ENCODE measurements at places on chromosomes 7 and 10. TPM values are rescaled to one million over a fixed set of nuclear protein-coding genes. Genes with fewer than 3 reads are reported as not detected.

Gene THSD7A
- total RNA-seq: 10.1 TPM

GRCh38 chr7:80379034-80379982, 132.6 kb downstream of the GNAT3 start:
- H3K4me3 ChIP-seq: no peak overlapping the region
- no peak for DNase-seq
- no peaks in the 10 kb centered on the region for H3K27me3 ChIP-seq

DNA sequence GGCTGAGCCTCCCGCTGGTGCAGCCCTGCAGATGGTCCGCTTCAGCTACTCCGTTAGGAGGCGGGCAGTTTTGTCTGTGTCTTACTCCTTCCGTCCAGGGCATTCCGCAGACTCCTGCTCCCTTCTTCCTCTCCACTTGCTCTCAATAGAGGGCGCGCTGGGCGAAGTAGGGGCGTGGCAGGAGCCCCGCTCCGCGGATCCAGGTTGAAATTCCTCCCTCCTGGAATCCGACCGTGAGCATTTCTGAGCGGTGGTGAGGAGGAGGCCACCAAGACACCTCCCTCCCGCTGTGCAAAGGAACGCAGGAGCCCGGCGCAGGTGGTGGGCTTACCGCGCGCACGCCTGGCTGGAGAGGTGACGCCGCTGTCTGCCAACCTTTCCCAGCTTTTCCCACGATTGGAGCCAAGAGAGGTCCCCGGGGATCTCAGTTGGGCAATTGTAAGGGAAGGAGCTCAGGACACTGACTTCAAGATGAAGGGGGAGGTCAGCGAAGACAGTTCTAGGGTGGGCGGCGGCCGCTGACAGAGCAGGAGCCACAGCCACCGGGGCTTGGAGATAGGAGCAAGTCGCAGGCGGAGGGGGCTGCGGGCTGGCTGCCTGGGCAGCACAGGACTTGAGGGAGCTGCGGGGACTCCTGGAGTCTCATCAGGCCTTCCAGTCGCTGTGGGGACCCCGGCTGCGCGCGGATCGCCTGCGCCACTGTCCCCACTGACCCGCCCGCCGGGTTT, 1011.3 kb downstream of the XPNPEP1 start:
- no peaks in the 10 kb centered on the region for H3K36me3 ChIP-seq
- no peaks in the 10 kb centered on the region for H3K4me1 ChIP-seq
- H3K4me3 ChIP-seq: no peak overlapping the region
- H3K27me3 ChIP-seq: no peaks in the 10 kb centered on the region
- DNase-seq: no peak

- H3K27me3 ChIP-seq: no peaks in the 10 kb centered on the region
- no peaks in the 10 kb centered on the region for H3K36me3 ChIP-seq
- H3K27ac ChIP-seq: peak overlapping the region; percentile 92
- peaks cover 15% of the 10 kb centered on the region for H3K4me1 ChIP-seq
- DNase-seq: no peak
These were observed 19.8 kb upstream of the COL1A2 start for GRCh38 chr7:94374721-94375566.

DNA sequence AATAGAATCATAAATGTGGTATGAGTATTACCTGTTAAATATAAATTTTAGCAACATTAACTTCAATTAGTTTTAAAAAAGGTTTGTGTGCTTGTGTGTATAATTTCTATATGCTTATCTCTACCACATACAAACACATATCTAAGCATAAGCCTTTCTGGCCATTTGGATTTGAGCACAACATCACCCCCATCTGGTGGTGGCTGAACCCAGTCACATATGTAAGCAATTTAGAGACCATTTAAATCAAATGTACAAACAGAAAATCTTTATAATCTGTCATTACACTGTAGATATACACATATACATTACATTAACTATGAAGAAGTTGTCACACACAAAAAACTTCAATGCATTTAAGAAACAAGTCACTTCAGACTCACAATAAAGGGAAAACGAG, 31.7 kb downstream of the GPR22 start:
- H3K4me1 ChIP-seq: no peaks in the 10 kb centered on the region
- H3K4me3 ChIP-seq: no peak overlapping the region
- DNase-seq: no peak
- no peaks in the 10 kb centered on the region for H3K27me3 ChIP-seq

GRCh38 chr7:80783186-80783677, 135.6 kb downstream of the SEMA3C start:
- H3K36me3 ChIP-seq: no peaks in the 10 kb centered on the region
- peak overlapping the region; percentile 48 for H3K27ac ChIP-seq
- H3K4me1 ChIP-seq: peaks cover 5% of the 10 kb centered on the region

DNA sequence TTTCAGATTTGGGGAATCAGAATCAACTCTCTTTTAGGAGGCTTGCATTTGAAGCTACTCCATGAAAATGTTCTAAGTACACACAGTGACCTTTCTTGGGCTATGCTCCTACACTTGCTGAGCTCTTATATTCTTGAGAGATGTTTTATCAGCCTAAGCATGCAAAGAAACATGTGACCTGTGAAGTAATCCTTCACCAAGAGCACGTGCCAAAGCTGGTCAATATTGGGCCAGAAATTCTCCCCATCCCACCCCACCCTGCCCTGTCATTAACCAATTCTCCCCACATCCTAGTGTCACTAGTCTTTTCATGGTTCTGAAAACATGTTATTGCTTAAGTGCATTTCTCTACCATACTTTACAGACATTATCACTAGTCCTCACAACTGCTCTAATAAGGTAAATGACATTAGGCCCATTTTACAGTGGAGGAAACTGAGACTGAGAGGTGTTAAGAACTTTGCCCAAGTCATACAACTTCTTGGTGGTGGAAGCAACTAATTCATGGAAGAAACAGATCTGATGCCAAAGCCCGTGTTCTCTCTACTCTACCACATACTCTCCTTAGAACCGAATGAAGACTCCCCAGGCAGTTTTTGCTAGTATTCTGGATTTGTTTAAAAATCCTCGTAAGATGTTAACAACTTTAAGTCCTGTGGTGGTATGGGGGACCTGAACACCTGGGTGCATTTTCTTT, 200.6 kb downstream of the PTEN start:
- H3K4me3 ChIP-seq: no peak overlapping the region
- H3K4me1 ChIP-seq: peaks cover 14% of the 10 kb centered on the region
- H3K27ac ChIP-seq: peak overlapping the region; percentile 89
- H3K36me3 ChIP-seq: no peaks in the 10 kb centered on the region
- H3K27me3 ChIP-seq: no peaks in the 10 kb centered on the region
- no peak for DNase-seq

DNA sequence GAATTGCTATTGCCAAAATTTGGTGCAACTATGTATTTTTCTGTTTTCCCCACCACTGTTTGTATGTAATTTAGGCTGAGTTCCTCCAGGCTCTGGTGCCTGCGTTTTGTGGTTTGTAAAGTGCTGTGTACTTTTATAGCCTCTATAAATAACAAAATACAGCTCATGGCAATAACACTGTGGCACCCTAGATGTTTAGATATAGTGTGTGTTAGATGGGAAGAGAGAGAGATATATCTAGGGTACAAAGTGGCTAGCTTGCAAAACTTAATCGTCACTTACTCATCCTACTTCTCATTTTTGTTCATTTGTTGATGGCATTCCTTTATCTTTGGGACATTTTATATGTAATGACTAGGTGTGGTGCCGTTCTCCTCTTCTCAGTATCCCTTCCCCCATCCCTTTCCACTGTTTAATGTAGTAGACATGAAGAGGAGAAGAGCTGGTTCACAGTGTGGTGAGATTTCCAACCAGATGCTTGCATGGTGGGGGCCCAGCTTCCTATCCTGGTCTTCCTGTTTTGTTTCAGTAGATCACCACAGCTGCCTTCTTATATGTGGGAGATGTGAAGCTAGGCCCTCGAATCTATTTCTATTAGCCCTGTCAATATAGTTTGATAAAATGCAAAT, 115.0 kb downstream of the SND1 start:
- H3K4me1 ChIP-seq: peaks cover 12% of the 10 kb centered on the region
- no peak overlapping the region for H3K27ac ChIP-seq
- DNase-seq: no peak
